CMK (cell line): ENCODE measurements at places on chromosomes 2 and 18.
A peak's percentile ranks its signal among the peaks of the same experiment; 100 is the strongest.

DNA sequence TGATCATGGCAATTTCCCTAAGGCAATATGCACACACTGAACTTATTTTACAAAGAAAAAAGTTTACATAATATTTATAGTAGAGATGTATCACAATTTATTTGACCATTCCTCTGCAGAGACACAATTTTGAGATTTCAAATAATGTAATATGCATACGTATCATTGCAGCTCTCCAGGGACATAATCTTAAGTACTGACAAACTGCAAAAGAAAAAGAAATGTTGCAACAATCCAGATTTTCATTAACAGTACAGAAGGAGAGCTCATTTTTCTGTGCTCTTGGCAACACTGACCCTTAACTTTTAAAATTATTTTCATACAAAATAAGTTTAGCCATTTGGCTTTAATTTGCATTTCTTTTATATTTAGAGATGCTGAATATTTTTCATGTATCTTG, 710.2 kb upstream of the SLC39A10 start:
- no peak for DNase-seq

DNA sequence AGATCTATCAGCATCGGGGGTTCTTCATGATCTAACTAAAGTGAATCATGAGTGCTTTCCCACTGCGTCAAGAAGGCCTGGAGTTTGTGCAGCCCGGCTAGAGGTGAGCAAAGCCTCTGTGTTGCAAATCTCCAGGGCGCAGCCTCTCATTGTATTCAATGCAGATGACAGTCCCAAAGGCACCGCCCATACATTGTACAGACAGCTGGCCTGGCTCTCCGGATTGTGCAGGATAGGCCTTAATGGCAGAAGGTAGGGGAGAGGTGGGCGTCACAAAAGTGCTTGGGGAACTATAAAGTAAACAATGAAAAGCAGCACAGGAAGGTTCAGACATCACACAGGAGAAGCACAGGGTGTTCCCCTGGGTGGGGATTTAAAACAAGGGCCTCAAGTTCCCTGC, 907 bp upstream of the GYPC start:
- DNase-seq: no peak

DNA sequence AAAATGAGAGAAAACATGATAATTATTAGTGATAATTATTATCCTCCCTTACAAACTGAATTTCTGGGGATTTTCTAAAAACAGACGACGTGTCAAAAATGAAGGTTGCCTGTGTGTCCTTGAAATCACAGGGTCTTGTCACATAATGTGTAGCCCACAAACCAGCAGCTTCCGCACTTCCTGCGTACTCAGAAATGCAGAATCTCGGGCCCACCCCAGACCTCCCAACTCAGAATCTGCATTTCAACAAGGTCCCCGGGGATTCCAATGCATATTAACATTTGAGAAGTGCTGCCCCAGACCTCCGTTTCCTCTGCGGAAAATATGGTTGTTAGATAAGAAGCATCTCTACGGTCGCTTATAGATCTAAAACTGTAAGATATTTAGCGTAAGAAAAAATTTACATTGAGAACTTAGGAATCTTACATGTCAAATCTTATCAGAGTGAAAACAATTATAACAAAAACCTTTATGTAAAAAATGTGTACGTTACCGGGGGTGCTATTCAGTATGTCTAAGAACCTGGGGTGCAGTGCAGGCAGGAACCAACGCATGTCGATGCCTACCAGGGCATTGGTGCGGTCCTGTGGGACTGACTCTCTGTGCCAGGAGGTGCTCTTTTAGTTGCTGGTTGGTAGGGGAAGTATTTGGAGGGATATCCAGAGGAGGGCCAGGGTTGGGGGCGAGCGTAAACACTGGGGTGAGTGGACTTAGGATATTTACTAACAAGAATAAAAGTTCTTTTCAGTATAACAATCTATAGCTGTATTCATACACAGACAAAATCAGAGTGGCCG, 15.2 kb downstream of the CDKL4 start:
- DNase-seq: peak; percentile 68

DNA sequence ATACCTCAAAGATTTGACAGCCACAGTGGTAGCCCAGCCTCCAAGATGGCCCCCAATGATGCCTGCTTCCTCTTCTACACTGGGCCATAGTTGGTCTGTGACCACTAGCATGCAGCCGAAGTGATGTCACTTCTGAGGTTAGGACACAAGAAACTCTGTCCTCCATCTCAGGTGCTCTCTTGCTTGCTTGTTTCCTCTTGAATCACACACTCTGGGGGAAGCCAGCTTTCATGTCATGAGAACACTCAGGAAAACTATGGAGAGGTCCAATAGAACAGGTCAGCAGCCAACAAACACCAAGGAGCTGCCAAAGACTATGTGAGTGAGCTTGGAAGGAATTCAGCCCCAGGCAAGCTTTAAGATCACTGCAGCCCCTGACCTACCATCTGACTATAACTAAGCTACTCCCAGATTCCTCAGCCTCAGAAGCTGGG, 3.3 kb upstream of the ADAM17 start:
- DNase-seq: no peak

DNA sequence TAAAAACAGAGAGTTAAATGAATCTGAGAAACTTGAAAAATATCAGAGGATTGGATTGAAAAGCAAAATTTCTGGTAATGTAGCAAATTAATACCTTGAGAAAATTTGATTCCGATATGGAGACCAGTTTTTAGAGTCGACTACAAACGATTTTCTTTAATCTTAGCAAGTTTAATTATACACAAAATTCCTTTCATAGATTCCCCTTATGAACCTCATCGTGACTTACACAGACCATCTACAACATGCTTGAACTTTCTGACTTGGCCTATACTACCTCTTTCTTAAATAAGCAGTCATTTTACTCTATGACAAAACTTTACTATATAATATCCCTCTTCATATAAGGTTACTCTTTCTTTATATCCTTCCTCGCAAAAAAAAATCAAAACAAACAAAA, 769.6 kb upstream of the CRIM1 start:
- DNase-seq: no peak

- no peak for DNase-seq
Measured at GRCh38 chr2:230684270-230685168, 28.1 kb upstream of the CAB39 start.

GRCh38 chr2:26811261-26811660, 25.4 kb downstream of the CENPA start:
- DNase-seq: no peak

- no peak for DNase-seq
Measured at GRCh38 chr18:47677952-47678351, 252.5 kb downstream of the SMAD2 start.
